ENCODE measurements at places on chromosomes 6 and 20. TPM values are rescaled to one million over a fixed set of nuclear protein-coding genes. Genes with fewer than 3 reads are reported as not detected.

The ZFP57 gene
- total RNA-seq, result not detected

The TRIM31 gene
- total RNA-seq, result not detected

The HRH3 gene
- total RNA-seq, result not detected

The TRIM40 gene
- not detected for total RNA-seq

The ZNF341 gene
- total RNA-seq, result 5.5 TPM

The CDS2 gene
- total RNA-seq, result 31.2 TPM

The ITPA gene
- total RNA-seq, result 78.0 TPM

The COL9A3 gene
- not detected for total RNA-seq

DNA sequence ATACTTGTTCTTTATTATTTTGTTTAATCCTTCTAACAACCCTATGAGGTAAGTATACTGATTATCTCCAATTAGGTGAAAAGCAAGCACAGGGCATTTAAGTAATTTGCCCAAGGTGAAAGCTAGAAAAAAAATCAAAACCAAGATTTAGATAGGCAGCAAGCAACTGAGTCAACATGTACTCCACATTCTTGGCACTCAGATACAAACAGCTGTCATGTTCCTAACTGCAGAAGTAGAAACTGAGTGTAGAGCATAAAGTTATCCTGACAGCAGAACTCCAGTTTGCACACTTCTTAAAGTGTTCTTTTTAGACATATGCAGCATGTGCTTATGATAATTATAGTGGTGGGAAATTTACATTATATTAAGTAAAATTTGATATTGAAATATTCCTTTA lies 278.1 kb downstream of the MEI4 start:
- DNase-seq, result no peak

- no peak for DNase-seq
Measured at GRCh38 chr6:12208190-12208589, 82.0 kb upstream of the EDN1 start.

DNA sequence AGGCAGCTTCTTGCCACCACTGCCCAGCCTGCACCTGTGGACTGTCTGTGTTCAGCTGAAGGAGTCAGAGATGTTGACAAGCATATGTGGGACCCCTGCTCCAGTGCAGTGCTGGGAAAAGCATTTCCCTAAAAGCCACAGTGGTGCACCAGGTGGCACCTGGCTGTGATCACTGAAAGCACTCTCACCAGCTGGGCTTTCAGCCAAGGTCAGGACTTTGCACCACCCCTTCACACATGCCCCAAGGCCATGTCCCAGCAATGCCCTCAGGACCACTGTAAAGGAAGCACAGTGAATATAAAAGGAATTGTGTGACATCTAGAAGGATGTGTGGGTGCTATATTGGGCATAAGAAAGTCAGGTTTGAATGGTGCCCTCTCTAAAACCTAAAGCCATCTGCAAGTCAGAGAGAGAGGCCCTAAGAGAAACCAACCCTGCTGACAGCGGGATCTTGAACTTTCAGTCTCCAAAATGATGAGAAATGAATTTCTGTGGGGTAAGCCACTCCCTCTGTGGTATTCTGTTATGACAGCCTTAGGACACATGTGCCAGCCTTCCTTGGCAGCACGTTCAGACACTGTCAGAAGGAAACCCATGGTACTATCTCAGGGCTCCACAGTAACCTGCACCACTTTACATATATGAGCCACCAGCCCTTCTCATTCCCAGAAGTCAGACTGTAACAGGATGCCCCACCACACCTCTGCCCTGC lies 30.7 kb downstream of the CBLN4 start:
- no peak for DNase-seq

DNA sequence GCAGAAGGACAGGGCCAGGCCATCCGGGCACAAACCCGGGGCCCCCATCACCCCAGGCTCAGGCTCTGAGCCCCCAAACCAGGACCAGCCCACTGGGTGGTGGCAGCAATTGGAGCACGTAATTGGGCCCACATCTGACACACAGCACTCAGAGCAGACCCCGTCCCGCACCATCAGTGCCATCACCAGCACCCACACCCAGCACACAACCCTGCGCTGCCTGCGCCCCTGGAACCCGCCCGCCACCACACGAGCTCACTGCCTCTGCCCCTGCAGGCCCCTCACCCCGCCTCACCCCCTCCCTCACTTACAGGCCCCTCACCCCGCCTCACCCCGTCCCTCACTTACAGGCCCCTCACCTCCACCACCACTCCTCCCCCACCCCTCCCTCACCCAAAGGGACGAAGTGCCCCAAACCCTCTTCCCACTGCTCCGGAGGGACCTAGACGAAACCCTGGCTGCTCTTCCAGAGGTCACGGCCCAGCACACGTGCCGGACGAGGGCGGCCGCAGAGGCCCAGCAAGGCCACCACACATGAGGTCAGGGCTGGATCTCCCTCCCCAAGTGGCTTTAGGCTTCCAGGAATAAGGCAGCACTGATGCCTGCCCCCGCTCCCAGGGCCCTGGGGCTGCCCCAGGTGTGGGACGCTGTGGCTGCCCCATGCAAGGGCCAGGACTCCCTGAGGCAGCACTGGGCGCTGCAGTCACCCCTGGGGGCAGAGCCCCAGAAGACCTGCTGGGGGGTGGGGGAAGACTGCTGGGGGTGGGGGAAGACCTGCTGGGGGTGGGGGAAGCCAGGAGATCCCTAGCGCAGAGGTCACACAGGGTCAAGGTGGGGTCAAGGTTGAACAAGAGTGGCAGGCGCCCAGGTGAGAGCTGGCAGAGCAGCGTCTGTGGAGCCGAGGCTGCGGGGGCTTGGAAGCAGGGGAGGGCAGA lies 22.4 kb downstream of the KCNQ2 start:
- DNase-seq, result no peak

- DNase-seq, result no peak
Measured at GRCh38 chr20:44650771-44651433, 597 bp downstream of the ADA start.

DNA sequence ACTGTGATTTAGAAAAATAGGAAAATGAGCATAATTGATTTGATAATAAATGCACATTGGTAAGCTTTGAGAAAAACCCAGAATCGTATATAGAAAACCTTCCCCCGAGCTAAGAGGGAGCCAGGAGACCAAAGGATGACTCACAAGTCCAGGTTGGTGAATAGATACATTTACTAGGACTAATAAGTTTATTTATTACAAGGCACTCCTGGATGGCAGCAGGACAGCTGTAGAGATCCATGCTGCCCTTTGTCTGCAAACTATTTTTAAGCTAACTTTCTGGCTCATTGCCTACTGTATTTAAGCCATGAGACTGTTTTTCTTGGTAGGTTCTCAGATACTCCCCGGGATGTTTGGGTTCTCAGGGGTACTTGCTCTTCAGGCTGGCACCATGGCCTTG lies 13.4 kb downstream of the CASP8AP2 start:
- no peak for DNase-seq

GRCh38 chr6:137866200-137866913 lies 702 bp upstream of the TNFAIP3 start:
- DNase-seq, result no peak

GRCh38 chr20:20665606-20666332 lies 46.7 kb downstream of the RALGAPA2 start:
- no peak for DNase-seq

DNA sequence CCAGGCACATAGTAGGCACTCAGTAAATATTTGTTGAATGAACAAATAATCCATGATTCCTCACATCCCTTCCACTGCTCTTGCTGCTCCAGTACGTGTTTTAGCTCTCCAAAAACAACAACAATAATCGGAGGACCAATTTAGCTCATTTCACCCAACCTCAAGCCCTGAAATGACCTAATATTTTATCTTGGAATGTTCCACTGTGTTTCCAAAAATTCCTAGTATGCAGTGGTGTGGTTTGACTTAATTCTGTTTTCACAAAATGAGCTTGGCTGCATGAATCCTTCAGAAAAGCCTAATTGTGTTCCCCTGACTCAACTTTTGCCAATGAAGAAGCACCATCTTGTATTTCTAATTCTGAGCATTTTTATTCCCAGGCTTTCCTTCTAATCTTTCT lies 168.0 kb upstream of the PHACTR1 start:
- DNase-seq, result peak; percentile 80

- DNase-seq, result no peak
Measured at GRCh38 chr20:59104831-59105230, 58.8 kb upstream of the ZNF831 start.

DNA sequence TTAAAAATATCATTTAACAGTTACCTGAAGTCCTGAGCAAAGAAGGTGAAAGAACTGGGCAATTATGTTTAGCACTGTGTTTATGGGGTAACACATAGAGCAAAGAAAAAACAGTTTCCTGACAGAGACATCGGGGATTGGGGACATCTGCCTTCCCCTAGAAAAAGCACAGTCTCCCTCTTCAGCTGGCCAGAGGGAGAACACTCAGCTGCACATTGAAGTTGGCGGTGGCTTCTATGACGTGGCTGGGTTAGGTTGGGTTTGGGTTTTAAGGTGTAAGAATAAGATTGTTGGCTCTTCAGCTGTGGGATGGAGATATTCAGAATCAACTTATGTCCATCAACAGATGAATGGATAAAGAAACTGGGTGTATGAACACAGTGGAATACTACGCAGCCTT lies 124.0 kb upstream of the DTNBP1 start:
- no peak for DNase-seq

- no peak for DNase-seq
Measured at GRCh38 chr20:3739054-3739925, 6.8 kb downstream of the HSPA12B start.

DNA sequence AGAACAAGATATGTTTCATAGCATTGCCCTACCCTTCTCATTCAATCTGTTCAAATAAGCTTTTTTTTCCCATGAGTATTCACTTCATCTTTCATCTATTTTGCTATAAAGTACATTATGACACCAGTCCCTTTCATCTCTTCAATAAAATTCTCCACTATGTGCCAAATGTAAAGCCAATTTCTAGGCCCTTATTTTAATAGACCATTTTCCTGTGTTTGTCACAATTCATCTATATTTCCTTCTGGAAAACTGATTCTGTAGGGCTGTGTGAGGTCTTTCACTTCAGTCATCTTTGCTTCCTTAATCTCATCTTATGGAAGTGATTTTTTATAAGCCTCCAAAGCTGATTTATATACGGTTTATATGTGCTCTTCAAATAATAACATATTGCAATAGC lies 992.4 kb upstream of the EYS start:
- DNase-seq, result no peak

DNA sequence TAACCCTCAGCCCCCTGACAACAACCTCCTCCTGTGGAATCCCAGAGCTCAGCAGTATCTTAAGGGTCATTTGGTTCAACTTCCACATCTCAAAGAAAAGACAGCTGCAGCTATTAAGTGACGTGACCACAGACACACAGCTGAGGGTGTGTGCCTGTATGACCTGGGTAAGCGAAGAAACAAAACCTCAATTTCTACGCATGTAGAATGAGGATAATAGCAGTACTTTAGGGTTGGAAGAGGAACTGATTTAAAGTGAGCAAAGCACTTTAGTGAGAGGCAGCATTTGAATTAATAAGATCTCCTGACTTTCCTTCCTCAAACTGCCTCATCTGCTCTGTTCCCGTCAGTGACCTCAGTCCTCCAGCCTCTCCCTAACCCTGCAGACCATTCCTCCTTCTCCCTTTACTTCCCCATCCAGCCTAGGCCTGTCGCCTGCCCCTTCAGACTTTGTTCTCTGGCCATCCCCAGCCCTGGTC lies 6.8 kb upstream of the ARMC2 start:
- no peak for DNase-seq

- DNase-seq, result peak; percentile 36
Measured at GRCh38 chr6:93419304-93420162, at the start of gene EPHA7. EPHA7 (minus strand) TSS chr6:93419559; CDS start chr6:93419341, 218 bp downstream.

DNA sequence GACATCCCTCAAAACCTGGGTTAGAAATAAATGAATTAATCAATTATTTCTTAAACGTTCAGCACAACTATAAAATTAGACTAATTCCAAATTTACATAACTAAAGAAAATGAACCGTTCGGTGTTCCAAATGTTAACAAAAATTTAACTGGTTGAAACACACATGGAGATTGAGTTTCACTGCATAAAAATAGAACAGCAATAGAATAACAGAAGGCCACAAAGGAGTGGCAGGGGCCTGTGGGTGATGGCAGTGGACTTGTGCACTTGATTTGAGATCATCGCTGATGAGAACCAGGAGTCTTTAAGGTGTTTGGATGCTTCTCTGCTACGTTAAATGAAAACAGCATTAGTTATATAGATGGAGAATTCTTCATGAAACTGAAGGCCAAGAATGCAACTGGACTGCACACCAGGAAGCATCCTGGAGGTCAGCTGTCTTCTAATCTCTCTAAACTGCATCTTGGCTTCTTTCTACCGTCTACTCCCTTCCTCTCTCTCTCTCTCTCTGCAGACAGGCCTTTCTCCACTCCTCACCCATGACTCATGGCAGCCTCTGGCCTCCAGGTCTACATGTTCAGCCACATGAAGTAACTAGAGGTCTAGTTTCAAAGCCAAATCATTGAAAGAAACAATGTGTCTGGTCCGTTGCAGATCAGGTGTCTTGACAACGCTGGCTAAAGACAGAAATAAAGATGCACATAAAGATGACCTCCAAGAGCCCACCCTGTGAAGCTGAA lies 111.3 kb downstream of the SIM1 start:
- no peak for DNase-seq

- DNase-seq, result no peak
Measured at GRCh38 chr6:118825661-118826060, 68.3 kb upstream of the ASF1A start.

- peak; percentile 62 for DNase-seq
Measured at GRCh38 chr20:49964964-49965780, 17.6 kb upstream of the SNAI1 start.

- no peak for DNase-seq
Measured at GRCh38 chr20:17463711-17464110, 67.5 kb downstream of the BFSP1 start.

DNA sequence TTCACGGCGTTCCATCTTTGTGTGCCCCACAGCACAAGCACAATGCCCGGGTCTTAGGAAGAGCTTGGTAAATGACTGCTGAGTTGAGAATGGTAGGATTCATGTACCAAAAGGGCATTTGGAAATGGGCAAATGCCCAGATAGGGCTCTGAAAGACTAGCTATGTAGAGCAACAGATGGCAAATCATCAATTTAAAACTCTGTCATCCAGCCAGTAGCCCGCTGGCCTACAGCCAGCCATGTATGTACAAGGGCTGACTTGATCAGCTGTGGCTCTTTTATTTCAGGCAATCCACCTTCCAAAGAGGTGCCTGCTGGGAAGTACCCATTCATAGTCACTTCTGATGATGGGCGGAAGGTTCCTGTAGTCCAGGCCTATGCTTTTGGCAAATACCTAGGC lies 35.1 kb downstream of the NT5E start:
- DNase-seq, result no peak

DNA sequence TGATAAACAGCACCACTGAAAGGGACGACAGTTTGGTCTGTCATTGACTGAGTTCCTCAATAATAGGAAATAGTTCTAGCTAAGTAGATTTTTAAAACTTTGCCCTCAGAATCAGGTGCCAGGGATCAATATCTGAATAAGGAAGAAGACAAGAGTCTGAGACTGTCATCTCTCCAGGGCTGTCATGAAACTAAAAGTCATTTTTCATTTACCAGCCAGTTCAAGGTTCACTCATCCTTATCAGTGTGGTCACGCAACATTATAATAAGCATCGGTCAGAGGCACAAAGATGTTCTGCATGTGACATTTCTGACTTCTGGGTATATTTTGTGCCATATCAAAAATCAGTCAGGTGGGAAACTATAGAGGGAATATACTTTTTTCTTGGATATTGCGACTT lies 52.5 kb upstream of the E2F3 start:
- DNase-seq, result no peak

GRCh38 chr20:56605261-56605996 lies 23.7 kb upstream of the TFAP2C start:
- DNase-seq, result no peak
